ENCODE measurements at places on chromosomes 12 and 14.

- no peak for DNase-seq
Observed at GRCh38 chr14:32559590-32559989, 230.5 kb downstream of the AKAP6 start.

DNA sequence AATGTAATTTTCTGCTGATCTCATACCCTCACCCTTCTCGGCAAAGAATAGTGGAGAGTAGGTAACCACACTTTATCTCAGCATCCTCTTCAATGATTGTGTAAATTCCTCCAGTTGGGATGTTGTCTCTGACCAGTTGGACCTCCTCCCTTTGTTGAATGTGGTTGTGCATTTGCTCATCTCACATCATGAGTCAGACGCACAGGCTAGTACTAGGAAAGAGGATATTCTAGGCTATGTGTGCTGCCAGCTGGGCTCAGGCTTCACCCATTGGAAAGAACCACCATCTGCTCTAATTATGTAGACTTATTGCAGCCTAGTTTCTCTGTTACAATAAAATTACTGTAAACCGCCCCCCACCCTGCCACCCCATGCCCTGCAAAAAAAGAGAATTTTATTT, 90.3 kb downstream of the LMO3 start:
- no peak for DNase-seq

GRCh38 chr14:23538785-23539184, 12.8 kb downstream of the ZFHX2 start:
- DNase-seq, result no peak

- DNase-seq, result no peak
Observed at GRCh38 chr12:79883216-79883615, 51.7 kb downstream of the PPP1R12A start.

GRCh38 chr12:74983917-74984316, 225.7 kb downstream of the KCNC2 start:
- no peak for DNase-seq

DNA sequence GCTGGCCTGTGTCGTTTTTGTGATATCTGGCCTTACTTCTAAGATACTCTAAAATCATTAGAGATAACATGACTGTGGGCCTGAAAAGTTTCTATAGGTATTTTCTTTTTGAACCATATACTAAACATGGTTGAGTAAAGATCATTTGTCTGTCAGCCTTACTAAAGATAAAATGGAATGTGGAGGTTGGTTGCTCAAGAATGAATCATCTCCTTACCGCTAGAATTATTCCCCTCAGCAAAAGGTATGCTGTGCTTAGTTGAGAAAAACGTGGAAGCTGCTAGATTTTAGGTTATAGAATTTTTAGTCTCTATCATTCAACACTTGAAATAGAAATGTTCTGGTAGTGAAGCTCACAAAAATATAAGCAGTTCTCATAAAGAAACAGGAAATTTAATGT, 407.3 kb downstream of the AEBP2 start:
- no peak for DNase-seq

GRCh38 chr12:39123580-39124253, 218.3 kb upstream of the CPNE8 start:
- DNase-seq, result no peak

- DNase-seq, result no peak
Observed at GRCh38 chr12:113071135-113072112, 14.9 kb downstream of the DTX1 start.

DNA sequence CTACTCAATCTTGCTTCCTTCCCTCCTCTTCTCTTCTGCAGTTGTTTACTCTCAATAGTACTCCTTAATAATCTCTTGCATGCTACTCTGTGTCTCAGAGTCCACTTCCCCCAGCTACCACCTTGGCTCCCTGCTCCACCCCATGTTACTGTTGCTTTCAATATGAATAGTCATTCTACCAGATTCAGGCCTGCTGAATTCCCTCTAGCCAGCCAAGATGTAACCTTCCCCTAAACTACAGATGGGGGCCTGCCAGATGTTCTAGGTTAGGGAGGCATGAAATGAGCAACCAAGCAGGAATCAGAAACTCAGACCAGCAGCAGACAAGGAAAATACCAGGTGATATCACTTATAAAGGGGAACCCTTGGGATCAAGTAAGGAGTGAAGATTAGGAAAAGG, 392.1 kb upstream of the DDHD1 start:
- no peak for DNase-seq

DNA sequence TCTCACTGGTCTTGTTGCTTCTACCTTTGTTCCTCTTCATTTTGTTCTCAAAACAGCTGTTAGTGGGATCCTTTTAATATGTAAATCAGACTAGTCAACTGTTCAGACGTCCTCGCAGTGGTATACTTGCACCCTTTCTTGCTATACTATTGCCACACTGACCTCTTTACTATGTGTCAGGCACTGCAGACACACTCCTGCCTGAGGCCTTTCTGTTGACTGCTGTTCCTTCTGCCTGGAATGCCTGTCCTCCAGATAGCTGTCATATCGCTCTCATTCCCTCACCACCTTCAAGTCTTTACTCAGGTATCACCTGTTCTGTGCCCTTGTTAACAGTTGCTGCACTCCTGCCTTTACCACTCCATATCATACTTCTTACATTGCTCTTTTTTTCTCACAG, 90.0 kb upstream of the TMEM263 start:
- DNase-seq, result no peak

DNA sequence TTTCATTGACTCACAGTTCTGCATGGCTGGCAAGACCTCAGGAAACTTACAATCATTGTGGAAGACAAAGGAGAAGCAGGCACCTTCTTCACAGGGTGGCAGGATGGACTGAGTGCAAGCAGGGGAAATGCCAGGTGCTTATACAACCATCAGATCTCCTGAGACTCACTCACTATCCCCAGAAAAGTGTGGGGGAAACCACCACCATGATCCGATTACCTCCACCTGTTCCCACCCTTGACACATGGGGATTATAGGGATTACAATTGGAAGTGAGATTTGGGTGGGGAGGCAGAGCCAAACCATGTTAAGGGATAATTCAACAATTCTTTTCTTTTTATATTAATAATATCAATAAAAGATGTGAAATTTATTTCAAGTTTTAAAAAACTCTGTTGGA, 34.1 kb downstream of the CNTN1 start:
- DNase-seq, result no peak

DNA sequence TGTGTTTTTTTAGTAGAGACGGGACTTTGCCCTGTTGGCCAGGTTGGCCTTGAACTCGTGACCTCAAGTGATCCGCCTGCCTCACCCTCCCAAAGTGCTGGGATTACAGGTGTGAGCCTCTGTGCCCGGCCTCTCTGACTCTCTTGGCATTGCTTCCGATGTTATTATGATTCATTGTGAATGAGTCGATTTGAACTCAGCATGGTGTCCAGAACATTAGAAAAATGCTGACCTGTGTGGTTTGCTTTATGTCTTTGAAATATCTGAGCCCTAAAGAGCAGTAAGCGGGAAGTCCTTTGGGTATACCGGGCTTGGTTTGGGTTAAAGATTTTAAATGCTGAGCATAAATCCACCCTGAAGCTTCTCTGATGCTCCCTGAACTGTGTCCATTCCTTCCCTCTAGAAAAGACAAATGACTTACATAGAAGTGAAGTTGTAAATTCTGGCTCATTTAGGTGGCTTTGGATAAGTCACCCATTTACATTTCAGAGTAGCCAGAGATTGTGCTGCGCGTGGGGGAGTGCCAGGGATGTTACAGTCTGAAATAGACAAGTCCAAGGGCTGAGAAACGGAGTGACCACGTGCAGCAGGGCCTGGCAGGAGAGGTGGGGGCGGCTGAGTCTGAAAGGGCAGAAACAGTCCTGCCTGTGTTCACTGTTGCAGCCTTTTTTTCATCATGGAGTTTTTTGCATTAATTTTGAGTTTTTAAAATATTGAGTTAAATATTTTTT, 39.6 kb downstream of the SLC15A4 start:
- DNase-seq, result no peak

- no peak for DNase-seq
Observed at GRCh38 chr12:45718306-45718705, 11.2 kb upstream of the ARID2 start.

DNA sequence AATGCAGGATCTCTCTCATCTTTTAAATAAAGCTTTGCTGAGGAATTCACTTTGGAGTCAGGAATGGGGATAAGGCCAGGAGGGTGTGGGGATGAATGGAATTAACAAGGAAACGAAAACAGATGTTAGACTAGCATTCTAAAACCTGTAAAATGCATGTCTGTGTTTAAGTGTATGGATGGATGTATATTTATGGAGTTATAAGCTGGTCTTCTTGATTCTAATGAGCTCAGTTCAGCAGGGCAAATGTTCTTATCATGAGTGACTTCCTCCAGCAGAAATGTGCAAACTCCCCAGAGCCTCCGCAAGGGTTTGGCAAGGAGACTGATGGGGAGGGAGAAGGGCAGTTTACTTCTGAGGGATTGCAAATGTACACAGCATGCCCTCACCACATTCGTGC, 149.1 kb downstream of the NTF3 start:
- DNase-seq, result no peak

GRCh38 chr14:54188064-54188666, 208.6 kb upstream of the CDKN3 start:
- DNase-seq, result no peak

DNA sequence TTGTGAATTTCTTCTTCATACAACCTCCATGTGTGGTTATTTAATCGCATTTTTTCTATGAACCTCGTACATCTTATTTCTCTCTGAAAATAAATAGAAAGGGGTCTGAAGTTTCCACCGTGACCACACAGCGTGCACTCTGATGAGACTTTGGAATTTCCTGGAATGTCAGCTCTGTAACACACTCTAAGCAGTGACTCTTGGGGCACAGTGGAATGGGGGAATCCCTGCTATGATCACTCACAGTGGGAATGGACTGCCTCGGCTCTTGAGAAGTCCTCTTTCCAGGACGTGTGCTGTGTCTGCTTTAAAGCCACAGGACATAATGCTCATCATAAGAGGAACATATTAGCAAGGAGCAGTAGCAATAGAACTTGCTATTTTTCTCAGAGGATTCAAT, 416.2 kb downstream of the EGLN3 start:
- DNase-seq, result no peak

GRCh38 chr14:69710378-69710777, 56.6 kb upstream of the SRSF5 start:
- DNase-seq, result no peak

DNA sequence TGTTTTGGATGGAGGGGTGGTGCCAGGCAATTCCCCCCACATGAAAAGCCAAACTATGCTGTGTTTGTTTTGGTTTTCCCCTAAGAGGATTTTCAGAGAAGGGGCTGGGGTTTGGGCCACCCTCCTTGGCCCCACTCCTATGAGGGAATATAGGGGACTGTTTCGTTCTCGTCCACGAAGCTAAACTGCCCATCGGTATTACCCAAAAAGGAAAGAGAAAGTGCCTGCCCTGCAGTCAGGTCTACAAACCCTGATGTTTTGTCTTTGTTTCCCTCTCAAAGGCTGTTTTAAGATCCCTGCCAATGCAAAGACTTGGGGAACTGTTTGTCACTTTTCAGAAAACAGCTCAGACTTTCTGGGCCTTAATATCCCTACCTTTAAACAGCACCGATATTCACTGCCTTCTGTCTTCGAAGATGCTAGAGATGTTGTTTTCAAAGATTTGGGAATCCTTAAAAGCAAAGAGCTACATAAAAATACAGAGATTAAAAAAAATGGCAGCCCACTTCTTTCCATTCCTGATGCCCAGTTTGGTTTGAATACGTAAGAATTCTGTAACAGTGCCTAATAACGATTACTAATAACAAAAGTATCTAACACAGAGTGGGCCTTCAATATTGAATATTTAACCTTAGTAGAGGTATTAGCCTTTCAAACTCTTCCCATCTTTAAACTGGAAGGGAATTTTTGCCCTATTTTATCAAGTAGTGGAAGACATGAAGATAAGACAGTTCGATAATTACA, 518.4 kb downstream of the MED13L start:
- DNase-seq, result no peak

Data from stimulated activated CD4-positive, alpha-beta T cell treated with anti-CD3 and anti-CD28 coated beads, Interleukin-12 subunit alpha, Interleukin-12 subunit beta, amount 100 ng/mL, for 24 hours (primary cell).